Cardiac atrium fibroblast (primary cell): ENCODE measurements at places on chromosomes 1 and 21. TPM values are rescaled to one million over a fixed set of nuclear protein-coding genes. Genes with fewer than 3 reads are reported as not detected.

Gene LCE3D
- not detected in 2 replicates for total RNA-seq

Gene OR2T2
- not detected in 2 replicates for total RNA-seq

Gene SLC16A4
- 10.4 and 17.7 TPM in 2 replicates for total RNA-seq

Gene LIN28A
- total RNA-seq: not detected in 2 replicates

Gene HSD3B1
- not detected in 2 replicates for total RNA-seq

Gene KCNQ4
- under 0.01 TPM in 1 of 2 replicates, not detected in the other for total RNA-seq

Gene FAM151A
- total RNA-seq: not detected in 2 replicates

Gene CA6
- total RNA-seq: not detected in 2 replicates

Gene CACNA1S
- total RNA-seq: not detected in 2 replicates

Gene MCOLN3
- total RNA-seq: not detected in 2 replicates

Gene DNMT3L
- total RNA-seq: not detected in 2 replicates

Gene PTPN7
- total RNA-seq: not detected in 2 replicates

Gene GREM2
- total RNA-seq: not detected in 2 replicates

Gene LEFTY1
- total RNA-seq: 0.18 TPM in 1 of 2 replicates, not detected in the other

Gene SPATA21
- not detected in 2 replicates for total RNA-seq

Gene EGLN1
- 41.2 and 52.0 TPM in 2 replicates for total RNA-seq

Gene KCNT2
- total RNA-seq: 17.5 and 35.5 TPM in 2 replicates

Gene APP
- total RNA-seq: 331 and 335 TPM in 2 replicates

Gene FAM163A
- not detected in 2 replicates for total RNA-seq

Gene KCNA3
- not detected in 2 replicates for total RNA-seq

Gene EPHB2
- 0.18 and 0.97 TPM in 2 replicates for total RNA-seq

Gene OR6F1
- not detected in 2 replicates for total RNA-seq

Gene TEX38
- not detected in 2 replicates for total RNA-seq

Gene WNT4
- not detected in 2 replicates for total RNA-seq

Gene IGSF9
- total RNA-seq: 0.16 TPM in 1 of 2 replicates, not detected in the other

Gene INSRR
- not detected in 2 replicates for total RNA-seq

Gene ZDHHC18
- total RNA-seq: 7.6 and 13.3 TPM in 2 replicates

Gene VSIG8
- not detected in 2 replicates for total RNA-seq

Gene SRGAP2C
- 15.9 and 17.5 TPM in 2 replicates for total RNA-seq

Gene CLIC6
- not detected in 2 replicates for total RNA-seq

Gene HAPLN2
- 2.3 TPM in 1 of 2 replicates, not detected in the other for total RNA-seq

Gene GJA9
- not detected in 2 replicates for total RNA-seq

Gene DISP3
- total RNA-seq: not detected in 2 replicates

Gene PPM1J
- 0.81 and 0.90 TPM in 2 replicates for total RNA-seq

Gene SLC9C2
- 2.7 and 7.8 TPM in 2 replicates for total RNA-seq

Gene BEST4
- not detected in 2 replicates for total RNA-seq

Gene SLC45A1
- 11.3 and 14.6 TPM in 2 replicates for total RNA-seq

Gene REG4
- not detected in 2 replicates for total RNA-seq

Gene C1orf52
- 13.0 and 17.8 TPM in 2 replicates for total RNA-seq

Gene SLC30A10
- not detected in 2 replicates for total RNA-seq

Gene TMCC2
- total RNA-seq: 0.18 and 1.1 TPM in 2 replicates

Gene SYT6
- total RNA-seq: not detected in 2 replicates

Gene FCMR
- total RNA-seq: 1.8 and 8.1 TPM in 2 replicates
